ENCODE measurements at places on chromosomes 16 and 17.

DNA sequence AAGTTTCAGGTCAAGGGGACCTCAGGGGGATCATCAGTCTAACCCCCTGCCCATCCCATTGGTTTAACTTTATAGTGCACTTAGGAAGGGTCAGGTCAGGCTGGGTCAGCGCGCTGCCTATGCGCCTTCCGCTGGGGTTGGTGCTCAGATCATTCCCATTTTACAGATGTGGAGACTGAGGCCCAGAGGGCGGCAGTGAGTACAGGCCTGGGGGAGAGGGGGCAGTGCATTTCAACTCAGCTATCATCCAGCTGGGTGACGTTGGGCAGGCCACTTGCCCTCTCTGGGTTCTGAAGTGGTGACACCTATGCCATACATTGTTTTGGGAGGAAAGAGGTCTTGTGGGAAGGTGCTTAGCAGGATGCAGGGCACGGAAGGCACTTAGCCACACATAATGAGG, 127.8 kb upstream of the CDC42EP4 start:
- DNase-seq: no peak

DNA sequence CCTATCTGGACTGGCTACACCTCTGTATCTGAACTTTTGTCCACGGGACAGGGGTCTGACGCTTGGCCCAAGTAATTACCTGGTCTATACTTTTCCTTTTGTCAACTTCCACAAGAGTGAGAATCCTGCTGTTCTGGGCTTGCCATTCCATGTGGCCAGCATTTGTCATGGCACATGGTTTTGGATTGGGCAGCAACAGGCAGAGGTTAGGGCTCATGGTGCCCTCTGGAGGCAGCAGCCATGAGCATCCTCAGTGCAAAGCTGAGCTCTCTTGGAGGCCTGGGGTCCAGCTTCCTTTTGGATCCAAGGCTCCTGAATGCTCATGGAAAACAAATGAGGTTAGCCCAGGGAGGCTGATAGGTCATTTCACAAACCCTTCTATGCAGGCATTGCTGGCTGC, 7.5 kb upstream of the EDC4 start:
- DNase-seq: no peak

DNA sequence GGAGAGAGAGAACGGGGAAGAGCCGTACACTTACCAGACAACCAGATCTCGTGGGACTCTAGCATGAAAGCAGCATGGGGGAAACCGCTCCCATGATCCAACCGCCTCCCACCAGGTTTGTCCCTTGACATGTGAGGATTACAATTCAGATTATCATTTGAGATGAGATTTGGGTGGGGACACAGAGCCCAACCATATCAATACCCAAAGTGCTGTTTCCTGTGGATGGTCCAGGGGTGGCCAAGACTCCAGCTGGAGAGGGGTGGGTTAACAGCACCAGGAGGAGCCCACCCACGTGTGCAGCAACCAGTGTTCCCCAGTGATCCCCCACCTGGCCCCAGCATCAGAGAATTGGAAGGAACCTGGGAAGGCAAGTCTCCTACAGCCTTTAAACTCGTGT, 50.2 kb upstream of the CMIP start:
- DNase-seq: no peak

- no peak for DNase-seq
Measured at GRCh38 chr17:56798916-56799315, 34.8 kb downstream of the C17orf67 start.

Data from stimulated activated CD4-positive, alpha-beta T cell treated with anti-CD3 and anti-CD28 coated beads, Interleukin-4, amount 100 ng/mL, for 24 hours (primary cell).